ENCODE measurements at places on chromosomes 12 and 14.
A peak's percentile ranks its signal among the peaks of the same experiment; 100 is the strongest.

DNA sequence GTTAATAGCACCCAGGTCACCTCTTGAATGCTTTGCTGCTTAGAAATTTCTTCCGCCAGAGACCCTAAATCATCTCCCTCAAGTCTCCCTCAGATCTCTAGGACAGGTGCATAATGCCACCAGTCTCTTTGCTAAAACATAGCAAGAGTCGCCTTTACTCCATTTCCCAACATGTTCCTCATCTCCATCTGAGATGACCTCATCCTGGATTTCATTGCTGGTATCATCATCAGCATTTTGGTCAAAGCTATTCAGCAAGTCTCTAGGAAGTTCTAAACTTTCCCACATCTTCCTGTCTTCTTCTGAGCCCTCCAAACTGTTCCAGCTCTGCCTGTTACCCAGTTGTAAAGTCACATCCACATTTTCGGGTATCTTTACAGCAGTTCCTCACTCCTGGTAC lies 41.0 kb downstream of the KTN1 start:
- no peak for DNase-seq

DNA sequence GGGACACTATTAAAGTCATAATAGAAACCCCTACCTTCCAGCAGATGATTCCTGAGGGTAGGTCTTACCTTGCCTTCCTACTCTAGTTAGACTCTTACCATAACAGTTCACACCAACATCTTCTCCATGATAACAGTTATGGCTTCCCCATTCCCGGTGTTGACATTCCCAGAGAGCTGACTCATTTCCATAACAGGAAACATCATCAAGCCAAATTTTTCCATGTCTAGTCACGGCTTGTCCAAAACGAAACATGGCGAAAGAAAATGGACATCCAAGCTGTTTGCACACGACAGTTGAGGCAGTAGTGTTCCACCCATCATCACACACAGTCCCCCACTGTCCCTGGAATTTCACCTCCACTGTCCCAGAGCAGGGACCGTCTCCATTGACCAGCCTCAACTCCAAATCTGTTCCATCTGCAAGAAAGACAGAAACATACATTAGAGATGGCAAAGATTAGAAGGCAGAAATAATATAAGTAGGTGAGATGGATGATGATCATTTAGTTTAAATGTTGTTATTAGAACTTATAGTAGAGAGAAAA lies 10.6 kb downstream of the CD163L1 start:
- DNase-seq = no peak

GRCh38 chr12:79021021-79021420 lies 156.4 kb downstream of the SYT1 start:
- no peak for DNase-seq

DNA sequence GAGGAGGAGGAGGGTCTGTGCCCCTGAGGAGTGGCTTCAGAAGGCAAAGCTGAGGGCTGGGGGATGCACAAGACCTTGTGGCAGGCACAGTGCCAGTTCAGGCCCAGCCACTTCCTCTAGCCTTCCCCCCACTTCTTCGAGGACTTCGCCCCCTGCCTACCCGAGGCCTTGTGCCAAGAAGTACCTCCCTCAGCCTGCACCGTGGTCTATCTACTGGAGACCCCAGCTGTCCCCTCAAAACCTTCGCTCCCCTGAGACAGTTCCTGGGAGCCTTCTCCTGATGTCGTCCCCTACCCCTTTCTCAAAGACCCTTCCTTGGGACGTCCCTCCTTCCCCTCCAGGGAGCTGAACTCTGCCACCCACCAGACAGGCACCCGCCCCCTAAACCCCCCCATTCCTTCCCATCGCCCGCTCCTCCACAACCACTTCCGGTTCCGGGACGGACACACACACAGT lies 604 bp downstream of the ZNF384 start:
- DNase-seq = peak; percentile 41

DNA sequence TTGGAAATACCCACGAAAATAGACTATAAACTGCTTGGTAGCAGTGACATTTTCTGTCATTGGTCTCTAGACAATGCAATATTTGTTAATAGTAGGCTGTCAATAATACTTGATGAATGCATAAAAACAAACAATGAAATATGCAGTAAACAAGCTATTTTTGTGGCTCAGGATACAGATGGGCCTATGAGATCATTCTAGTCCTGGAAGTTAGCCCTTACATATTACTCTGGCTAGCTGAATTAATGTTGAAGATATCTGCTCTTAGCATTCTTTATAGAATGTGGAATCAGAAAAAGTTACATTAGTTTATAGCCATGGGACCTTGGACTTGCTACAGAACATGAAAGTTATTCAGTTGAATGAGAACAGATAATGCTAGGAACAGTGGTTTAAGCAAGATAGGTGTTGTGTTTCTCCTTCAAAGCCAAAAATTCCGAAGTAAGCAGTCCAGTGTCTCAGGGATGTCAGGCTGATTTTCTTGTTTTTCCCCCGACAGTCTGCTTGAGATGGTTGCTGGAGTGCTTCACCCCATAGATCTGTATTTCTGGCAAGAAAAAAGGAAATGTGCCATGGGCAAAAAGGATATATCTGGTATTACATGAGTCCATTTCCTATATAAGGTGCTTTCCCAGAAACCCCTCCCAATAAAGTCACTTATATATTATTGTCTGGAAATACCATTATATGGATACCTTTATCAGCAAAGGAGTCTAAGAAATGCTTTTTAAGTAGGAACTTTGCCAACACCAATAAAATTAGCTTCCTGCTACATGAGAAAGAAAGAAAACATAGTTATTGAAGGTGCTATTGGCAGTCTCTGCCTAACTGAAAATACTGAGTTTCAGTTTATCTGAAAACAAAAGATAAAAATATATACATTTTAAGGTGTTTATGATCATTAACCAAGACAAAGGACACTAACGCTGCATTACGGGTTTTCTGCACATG lies 619.4 kb upstream of the ATP2B1 start:
- DNase-seq = no peak

GRCh38 chr14:96734076-96734622 lies 63.0 kb upstream of the VRK1 start:
- DNase-seq = no peak

DNA sequence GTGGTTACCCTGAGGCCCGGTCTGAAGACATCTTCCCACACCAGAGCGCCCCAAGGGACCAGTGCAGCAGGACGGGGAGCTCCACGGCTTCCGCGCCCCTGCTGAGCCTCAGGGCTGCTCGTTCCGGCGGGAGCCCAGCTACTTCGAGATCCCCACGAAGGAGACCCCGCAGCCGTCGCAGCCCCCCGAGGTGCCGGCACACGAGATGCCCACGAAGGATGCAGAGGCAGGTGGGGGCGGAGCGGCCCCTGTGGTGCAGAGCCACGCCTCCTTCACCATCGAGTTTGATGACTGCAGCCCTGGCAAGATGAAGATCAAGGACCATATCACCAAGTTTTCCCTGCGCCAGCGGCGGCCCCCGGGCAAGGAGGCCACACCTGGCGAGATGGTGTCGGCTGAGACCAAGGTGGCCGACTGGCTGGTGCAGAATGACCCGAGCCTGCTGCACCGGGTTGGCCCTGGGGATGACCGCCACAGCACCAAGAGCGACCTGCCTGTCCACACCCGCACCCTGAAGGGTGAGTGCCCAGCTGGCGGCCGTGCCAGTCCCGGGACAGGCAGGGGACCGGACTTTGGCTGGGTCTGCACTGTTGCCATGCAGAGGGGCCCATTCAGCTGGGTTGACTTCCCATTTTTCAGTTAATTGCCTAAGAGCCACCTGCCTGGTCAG lies 18.1 kb downstream of the CEP170B start:
- DNase-seq = no peak

- no peak for DNase-seq
Observed at GRCh38 chr14:47207617-47208016, 467.8 kb downstream of the MDGA2 start.

GRCh38 chr12:53051058-53051880 lies 1.4 kb downstream of the TNS2 start:
- no peak for DNase-seq

DNA sequence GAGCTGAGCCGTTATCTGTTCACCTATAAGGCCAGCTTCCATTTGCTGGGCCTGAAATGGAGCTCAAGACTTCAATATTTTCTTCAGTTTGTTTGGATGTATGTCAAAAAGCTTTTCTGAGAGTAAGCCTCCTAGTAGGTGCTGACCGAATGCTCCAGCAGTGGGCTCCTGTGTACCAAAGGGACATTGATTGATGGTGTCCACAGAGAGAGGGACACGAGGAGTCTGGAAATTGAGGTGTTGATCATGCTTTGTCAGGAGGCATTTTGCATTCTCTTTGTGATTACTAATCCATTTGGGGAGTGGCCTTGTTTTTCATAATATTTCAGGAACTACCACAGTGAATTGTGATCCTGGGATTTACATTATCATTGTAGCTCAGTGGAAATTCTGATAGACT lies 107.7 kb upstream of the SLC38A2 start:
- no peak for DNase-seq

GRCh38 chr12:15152456-15152855 lies 68.8 kb downstream of the RERG start:
- DNase-seq = no peak

GRCh38 chr12:109792992-109793391 lies 40.2 kb downstream of the TRPV4 start:
- no peak for DNase-seq

DNA sequence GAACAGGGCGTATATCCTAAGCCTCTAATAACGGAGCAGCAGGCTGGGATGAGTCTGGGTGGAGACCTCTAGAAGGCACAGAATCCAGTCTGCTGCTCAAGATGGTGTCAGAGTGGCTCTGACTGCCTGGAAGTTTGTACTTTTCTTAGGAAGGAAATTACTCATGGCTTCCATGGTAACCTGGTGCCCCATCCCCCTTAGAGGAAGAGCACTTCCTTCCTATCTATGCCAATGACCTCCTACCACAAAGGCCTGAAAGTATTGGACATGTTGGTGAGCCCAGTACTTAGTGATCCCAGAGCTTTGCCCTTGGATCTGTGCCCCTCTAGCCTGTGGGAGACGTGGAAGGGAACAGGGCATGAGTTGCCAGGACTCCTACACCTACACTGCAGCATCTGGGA lies 1.5 kb downstream of the BATF start:
- no peak for DNase-seq

GRCh38 chr14:88008039-88008742 lies 3.3 kb downstream of the GPR65 start:
- DNase-seq = no peak

DNA sequence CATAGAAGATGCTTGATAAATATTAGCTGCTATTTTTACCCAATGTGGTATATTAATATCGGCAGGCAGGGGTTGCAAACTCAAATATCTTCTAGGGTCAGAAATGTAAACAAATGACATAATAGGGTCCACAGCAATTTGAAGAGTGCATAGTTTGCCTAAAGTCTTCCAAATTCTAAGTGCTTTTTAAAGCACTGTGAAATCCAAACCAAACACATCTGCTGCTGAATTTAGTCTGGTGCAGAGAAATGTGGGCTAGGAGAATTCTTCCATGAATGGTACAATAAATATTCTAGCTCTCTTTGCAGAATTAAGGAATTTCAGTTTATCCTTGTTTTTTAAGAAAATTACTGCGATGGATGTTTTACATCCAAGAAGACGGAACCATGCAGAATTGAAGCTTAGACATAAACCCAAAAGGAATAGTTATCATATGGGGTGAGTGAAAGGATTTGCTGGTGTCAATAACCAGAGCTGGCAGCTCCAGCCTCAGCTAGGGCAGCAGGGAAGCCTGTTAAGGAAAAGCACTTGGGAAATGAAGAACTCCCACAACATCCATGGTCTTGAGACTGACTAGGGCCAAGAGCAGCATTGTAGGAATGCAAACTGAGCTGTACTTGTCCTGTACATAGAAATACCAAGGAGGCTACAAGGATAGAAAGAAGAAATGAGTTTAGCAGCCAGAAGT lies 65.5 kb downstream of the PTPRR start:
- DNase-seq = no peak

- no peak for DNase-seq
Observed at GRCh38 chr12:78674311-78675090, 190.1 kb upstream of the SYT1 start.

DNA sequence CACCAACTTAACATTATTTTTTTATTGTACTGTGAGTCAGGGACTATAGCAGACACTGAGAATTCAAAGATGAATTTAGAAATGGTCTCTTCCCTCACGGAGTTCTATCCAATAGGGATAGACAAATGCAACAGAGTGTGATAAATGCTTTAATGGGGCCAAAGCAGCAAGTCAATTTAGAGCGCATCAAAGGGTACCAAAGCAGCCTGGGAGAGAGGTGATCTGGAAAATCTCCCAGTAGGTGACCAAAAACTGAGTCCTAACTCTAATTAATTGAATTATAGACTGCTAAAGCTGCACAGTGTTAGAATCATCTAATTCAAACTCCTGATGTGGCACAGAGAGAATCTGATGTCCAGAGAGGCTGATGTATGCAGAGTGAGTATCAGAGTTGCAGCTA lies 2.6 kb downstream of the LIN7A start:
- DNase-seq = no peak

DNA sequence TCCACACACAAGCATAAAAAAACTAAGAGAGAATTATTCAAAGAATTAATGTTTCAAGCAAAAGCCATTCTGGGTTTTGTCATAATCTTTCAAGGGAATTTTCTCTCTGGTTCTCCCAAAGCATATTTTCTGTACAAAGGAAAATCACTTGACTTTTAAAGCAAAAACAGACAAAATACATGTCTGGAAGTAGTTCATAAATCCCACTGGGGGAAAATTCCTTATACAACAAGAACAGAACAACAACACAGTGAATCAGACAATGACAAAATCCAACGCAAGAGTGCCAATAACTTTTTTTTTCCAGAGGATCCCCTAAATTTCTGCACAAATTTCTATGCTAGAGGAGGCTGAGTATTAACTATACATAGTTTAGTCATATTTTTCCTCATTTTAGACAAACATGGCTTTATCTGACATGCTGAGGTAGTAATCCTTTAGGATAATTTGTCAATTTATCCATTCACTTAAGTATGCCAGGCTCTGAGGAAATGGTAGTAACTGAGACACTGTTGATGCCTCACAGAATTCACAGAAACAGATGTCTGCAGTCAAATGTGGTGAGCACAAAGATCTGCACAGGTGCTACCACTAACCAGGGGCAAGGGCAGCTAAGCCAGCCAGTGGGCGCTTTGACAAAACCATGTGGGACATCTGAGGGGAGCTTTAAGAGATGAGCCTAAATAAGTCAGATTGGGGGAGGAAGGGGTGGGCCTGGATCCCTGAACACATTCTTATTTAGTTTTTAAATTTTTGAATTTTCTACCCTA lies 38.0 kb downstream of the GRIP1 start:
- DNase-seq = no peak

GRCh38 chr12:29694002-29694401 lies 89.7 kb downstream of the TMTC1 start:
- no peak for DNase-seq

- DNase-seq = no peak
Observed at GRCh38 chr12:49904601-49905000, 901 bp upstream of the FAIM2 start.

GRCh38 chr14:103887170-103887501 lies 39.8 kb upstream of the PPP1R13B start:
- no peak for DNase-seq

- DNase-seq = no peak
Observed at GRCh38 chr14:54317391-54317790, 79.4 kb upstream of the CDKN3 start.

GRCh38 chr14:39876916-39877315 lies 444.7 kb upstream of the FBXO33 start:
- DNase-seq = no peak

GRCh38 chr14:103073367-103073875 lies 10.6 kb upstream of the LBHD2 start:
- DNase-seq = no peak
